ENCODE measurements at places on chromosomes 3 and 15.

- DNase-seq = no peak
These were observed 113.2 kb downstream of the EPHB1 start for GRCh38 chr3:134908271-134908670.

- no peak for DNase-seq
These were observed 1.5 kb upstream of the CNTN6 start for GRCh38 chr3:1091286-1091685.

- no peak for DNase-seq
These were observed 228.9 kb upstream of the MRPL3 start for GRCh38 chr3:131731709-131732108.

DNA sequence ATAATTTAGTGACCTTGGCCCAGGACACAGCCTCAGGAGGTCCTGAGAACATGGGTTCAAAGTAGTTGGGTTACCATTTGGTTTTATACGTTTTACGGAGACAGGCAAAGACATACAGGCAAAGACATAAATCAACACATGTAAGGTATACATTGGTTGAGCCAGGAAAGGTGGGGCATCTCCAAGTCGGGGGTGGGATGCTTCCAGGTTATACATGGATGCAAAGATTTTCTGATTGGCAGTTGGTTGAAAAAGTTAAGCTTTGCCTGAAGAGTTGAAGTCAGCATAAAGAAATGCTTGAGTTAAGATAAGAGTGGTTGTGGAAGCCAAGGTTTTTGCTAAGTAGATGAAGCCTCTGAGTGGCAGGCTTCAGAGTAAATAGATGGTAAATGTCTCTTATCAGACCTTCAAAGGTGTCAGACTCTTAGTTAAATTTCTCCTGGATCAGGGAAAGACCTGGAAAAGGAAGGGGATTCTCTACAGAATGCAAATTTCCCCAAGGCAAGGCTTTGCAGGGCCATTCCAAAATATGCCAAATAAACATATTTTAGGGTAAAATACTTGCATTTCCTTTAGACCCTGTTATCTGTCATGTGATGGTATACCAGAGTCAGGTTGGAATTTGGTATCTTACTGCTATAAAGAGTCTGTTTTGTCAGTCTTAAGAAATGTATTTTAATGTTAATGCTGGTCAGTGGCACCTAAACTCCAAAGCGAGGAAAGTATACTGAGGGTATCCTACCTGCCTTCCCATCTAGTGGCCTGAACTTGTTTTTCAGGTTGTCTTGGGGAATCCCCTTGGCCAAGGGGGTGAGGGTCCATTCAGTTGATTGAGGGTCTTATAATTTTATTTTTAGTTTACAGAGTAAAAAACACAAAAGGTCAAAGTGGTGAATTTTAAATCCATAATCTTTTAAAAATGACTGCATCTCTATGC lies 8.2 kb upstream of the PDHB start:
- DNase-seq = no peak

DNA sequence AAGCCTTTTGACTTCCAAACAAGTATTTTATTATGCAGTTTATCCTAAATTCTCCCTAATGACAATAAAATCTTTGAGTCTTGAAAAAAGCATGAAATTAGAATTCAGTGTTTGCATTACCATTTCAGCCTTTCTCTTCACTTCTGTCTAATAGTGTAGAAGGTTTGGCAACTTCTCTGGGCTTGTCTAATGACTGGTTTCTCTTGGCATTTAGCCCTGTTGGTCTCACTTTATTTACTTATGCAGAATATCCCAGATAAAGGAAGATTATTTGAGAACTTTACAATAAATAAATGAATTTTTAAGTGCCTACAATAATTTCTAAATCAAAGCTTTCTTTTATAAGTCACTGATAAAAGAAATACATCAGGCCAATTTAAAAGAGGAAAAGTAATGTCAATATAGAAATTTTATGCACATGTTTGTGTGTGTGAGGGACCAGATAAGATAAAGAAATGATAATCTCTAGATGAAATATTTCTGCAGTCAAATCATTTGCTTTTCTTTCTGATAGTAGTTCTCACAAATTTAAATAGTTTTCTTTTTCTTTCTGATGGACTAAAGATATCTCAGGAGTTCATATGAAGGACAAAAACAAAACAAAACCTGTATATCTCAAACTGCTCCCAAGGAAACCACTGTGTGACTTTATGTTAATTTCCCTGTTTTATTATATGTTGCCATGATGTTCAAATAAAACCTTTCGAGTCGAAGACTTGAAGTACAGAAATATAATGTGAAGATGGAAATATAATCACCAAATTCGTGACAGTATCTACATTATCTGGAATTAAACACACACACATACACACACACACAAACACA lies 533.1 kb upstream of the CBLB start:
- no peak for DNase-seq

DNA sequence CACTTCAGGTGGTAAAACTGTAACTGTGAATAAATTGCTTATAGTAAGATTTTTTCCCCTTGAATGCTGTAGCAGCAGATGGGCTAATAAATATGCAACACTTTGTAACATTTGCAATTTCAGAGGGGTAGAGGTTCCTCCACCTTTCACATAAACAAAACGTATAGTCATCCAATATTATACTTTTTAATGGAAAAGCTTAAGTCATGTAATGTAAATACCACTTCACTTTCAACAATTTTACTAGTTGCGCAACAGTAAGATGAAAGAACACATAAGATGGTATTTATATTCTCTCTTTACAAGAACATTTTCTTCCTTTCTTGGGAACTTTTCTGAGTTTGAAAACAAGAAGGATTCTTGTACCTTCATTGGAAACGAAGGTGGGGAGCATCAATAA lies 56.6 kb upstream of the FAM3D start:
- DNase-seq = no peak

GRCh38 chr3:55484191-55484689 lies 2.9 kb downstream of the WNT5A start:
- no peak for DNase-seq

- peak; percentile 72 for DNase-seq
These were observed 17.9 kb upstream of the NIT2 start for GRCh38 chr3:100316641-100317069.

- no peak for DNase-seq
These were observed 285.3 kb downstream of the FAM43A start for GRCh38 chr3:194971009-194971408.

DNA sequence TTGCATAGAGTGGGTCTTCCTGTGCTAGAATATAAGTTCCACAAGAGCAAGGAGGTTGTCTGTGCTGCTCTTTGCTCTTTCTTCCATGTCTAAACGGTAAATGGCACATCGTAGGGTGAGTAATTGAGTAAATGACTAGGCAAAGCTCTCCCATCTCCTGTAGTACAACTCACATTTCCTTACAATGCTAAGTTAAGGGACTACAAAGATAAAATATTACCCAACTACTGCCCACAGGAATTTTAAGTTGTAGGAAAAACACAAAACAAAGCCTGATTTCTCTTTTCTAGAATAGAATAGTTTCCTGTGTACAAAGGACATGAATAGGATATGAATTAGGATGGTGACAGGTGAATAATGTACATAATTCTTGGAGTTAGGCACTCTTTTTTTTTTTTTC lies 19.9 kb upstream of the LRIG1 start:
- no peak for DNase-seq

GRCh38 chr3:9172851-9173321 lies 76.6 kb downstream of the SRGAP3 start:
- no peak for DNase-seq

DNA sequence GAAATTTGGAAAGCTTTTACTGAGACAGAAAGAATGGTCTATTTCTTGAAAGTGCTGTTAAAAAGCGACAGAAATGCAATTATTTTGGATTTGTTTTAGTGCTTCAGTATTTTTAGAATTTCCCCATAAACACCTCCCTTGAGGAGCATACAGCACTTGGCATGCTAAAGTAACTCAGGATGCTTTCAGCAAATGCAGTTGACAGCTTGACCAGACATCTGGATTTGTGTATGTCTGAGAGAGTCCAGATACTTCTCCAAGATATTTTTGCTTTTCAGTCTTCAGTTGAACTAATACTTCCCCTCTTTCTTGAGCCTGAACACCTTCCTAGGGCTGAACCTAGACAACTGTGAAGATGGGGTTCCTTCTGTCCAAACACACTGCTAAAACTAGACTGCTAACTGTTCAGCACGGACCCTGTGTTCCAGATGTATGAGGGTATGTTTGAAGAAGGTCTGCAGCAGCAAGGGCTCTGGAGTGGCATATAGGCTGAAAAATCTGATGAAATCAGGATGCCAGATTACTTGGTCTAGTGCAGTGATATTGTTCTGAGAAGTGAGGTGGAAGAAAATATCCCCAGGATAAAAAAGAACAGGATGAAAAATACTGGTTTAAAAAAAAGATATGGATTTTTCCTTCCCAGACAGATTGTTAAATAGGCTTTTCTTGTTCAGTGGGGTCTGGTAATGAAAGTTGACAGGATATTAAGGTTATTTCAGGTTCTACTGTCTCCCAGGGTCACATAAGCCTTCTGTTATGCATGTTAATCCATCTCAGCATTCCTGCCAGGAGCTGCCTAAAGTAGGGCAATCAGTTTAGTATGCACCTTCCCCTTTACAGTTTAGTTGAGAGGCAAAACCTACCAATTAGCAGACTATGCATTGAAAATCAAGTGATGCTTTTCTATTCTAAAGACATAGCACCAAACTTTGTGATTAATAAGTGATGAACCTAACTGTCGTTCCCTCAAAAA lies 516.9 kb upstream of the TBL1XR1 start:
- DNase-seq = no peak

- no peak for DNase-seq
These were observed 478.7 kb upstream of the ADAMTS9 start for GRCh38 chr3:65166531-65166930.

DNA sequence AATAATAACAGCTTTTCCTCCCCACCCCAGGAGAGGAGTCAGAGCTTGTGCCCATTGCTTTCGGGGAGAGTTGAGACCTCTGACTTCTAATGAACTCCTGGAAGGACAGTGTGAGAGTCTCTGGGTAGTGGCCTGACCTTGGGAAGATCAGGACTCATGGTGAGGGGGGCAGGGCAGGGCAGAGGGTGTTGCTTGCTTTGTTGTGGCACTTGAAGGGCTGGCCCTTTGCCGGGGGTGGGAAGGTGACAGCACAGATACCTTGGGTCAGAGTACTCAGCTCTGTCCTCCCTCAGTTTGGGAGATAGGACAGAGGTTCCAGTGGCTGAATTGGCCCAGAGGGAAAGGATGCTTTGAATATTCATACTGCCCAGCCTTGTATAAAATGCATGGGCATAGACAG lies 15.8 kb downstream of the RBP2 start:
- DNase-seq = no peak

DNA sequence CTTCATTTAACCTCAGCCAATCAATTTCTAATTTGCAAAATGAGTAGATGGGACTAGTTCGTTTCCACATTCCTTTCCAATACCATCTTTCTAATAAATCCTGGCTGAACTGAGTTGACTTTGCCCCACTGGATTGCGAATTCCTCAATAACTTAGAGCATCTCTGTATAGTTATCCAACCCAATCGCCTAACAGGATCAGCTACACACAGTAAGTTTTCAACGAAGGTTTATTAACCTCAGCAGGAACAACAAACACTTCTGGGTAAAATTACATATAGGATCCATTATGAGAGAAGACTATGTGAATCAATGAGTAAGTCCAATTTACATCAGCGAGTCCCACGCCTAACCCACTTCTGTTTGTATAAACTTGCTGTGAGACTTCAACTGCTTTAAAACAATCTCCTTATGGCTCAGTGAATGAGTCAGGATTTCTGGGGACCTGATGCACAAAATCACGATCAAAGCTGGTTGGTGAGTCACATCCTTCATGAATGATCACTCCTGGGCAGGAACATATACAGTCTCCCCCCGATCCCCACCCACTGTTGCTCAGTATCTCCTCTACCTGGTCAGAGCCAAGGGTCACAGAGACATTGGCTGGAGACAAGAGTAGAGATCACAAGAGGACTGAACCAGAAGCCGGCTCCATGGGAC lies 142.8 kb downstream of the EDEM1 start:
- DNase-seq = no peak

Measured in CD4-positive, alpha-beta T cell treated with Interleukin-17A for 1 hour (primary cell).